ENCODE measurements at places on chromosomes 2 and 18.

GRCh38 chr2:27953077-27953476 is 62.5 kb downstream of the BABAM2 start:
- DNase-seq: no peak

DNA sequence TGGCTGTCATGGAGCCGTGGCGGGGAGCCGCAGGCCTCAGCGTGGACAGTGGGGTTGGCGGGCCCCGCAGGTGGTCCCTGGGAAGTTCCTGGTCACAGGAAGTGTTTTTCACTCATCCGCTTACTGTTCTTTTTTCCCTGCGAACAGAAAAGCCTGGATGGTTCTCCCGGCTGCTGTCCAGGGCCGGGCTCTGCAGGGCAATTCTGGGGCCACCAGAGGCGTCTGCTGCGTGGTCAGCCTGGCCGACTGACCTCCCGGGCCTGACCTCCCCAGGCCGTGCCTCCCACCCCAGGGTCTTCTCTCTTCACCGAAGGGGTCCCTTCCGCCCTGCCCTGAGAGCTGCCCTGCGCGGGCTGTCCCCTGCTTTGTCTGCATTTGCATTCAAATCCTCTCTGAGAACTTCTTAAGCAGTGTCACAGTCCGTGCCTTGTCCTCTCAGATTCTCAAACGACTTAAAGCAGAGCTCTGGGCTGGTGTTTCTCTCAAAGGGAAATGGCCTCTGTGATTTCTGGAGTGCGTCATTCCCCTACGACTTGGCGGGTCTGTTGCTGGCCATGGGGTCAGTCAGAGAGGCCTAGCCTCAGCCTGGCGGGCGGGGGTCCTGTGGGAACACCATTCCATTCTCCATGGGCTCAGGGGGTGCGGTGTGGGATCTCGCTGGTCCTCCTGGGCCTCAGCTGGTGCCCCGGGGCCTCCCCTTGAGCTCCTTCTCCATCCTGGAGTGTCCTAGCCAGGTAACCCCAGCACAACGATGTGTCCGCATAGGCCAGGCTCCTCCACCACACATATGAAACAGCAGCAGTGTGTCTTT is 38.3 kb downstream of the KLHL29 start:
- DNase-seq: no peak

DNA sequence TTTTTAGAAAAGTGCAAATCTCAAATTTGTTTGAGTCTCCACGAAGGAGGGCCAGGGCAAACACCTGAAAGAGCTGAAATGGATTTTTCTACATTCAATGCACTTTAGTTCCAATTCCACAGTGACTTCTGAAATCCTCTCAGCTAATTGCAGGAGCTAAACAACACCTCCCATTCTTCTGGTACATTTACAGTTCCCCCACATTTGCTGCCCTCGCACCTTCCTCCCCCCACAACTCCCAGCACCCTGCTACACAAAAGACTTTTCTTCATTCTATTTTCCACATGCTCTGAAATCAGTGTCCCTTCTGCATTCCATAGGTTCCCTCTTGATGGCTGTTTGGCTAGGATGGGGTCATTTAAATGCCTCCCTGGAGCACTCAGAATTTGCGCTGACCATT is 5.9 kb upstream of the NPAS2 start:
- no peak for DNase-seq

- DNase-seq: no peak
Measured at GRCh38 chr18:77522051-77522675, 272.5 kb downstream of the GALR1 start.

- DNase-seq: peak; percentile 60
Measured at GRCh38 chr2:189113963-189114362, 65.6 kb downstream of the COL5A2 start.

DNA sequence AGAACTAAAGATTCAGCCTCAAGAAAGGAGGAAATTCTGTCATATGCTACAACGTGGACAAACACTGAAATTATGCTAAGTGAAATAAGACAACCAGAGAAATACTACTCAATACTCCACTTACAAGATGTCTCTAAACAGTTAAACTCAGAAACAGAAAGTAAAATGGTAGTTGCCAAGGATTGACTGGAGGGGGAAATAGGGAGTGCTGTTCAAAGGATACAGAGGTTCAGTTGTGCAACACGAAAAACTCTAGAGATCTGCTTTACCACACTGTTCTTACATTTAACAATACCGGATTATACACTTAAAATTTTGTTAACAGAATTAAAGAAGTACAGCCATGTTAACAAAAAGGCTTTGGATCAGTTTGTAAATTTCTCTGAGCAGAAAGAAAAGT is 39.8 kb upstream of the C2orf15 start:
- no peak for DNase-seq

DNA sequence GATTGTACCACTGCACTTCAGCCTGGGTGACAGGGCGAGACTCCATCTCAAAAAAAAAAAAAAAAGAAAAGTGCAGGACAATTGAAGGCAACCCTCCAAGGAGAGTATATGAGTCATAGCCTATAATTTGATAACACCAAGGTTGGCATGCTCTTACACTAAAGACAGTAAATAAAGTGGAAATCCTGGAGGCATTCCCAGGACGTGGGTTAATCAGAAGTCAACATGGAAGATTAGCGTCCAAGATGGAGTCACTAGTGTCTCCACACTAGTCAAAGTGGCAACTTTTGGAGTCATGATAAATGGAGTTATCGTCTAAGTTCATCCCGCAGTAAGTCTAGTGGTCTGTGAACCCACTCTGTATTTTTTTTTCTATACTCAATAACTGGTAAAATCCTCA is 21.2 kb upstream of the UGGT1 start:
- DNase-seq: no peak

DNA sequence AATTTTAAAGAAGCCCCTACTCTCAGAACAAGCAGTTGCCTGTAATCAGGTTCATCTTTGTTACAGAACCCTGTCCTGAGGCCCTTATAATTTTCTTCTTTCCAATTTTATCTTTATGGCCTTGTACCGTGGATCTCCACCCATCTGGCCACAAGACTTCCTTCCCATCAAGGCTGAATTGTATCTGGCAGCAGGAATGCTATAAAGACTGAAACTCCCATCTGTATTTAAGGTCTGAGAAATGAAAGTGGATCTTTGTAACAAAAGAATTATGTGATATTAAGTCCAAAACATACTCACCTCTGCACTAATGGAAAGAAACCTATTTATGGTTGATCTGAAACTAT is 91.8 kb downstream of the METTL8 start:
- DNase-seq: no peak

- no peak for DNase-seq
Measured at GRCh38 chr18:37553633-37554398, 11.8 kb downstream of the CELF4 start.

DNA sequence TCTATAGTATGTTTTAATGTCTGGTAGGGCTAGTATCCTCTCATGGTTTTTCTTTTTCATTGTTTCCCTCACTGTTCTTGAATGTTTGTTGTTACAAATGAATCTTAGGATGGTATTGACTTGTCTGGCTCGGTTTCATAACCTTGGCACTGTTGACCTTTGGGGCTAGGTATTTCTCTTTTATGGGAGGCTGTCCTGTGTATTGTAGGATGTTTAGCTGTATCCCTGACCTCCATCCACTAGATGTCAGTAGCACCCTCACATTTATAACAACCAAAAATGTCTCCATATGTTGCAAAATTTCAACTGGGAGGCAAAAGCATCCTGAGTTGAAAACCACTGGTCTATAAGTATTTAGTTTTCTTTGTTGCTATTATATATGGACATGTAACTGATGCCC is 7.0 kb upstream of the AOX1 start:
- DNase-seq: peak; percentile 19

- no peak for DNase-seq
Measured at GRCh38 chr2:148971547-148971946, 67.0 kb upstream of the LYPD6B start.

- DNase-seq: peak; percentile 90
Measured at GRCh38 chr2:43075811-43076585, 150.4 kb downstream of the ZFP36L2 start.

GRCh38 chr2:55408098-55408882 is 11.4 kb downstream of the CCDC88A start:
- DNase-seq: peak; percentile 56

DNA sequence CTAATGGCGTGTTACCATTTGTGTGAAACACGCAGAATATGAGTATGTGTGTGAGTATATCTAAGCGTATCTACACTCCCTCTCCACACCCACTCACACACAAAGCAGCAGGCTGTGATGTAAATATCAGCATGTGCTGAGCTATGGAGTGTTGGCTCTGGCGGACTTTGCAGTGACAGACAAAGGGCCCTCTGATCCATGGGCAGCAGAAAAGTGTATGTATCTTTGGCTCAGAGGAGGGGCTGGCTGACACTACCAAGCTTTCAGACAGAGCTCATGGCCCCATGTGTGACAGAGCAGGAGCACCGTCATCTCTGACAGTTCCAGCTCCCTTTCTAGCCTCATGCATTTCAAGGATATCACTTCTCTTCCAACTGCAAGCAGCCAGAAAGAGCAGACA is 57.2 kb upstream of the ASB18 start:
- no peak for DNase-seq

- no peak for DNase-seq
Measured at GRCh38 chr2:236215761-236216333, 47.7 kb upstream of the GBX2 start.

DNA sequence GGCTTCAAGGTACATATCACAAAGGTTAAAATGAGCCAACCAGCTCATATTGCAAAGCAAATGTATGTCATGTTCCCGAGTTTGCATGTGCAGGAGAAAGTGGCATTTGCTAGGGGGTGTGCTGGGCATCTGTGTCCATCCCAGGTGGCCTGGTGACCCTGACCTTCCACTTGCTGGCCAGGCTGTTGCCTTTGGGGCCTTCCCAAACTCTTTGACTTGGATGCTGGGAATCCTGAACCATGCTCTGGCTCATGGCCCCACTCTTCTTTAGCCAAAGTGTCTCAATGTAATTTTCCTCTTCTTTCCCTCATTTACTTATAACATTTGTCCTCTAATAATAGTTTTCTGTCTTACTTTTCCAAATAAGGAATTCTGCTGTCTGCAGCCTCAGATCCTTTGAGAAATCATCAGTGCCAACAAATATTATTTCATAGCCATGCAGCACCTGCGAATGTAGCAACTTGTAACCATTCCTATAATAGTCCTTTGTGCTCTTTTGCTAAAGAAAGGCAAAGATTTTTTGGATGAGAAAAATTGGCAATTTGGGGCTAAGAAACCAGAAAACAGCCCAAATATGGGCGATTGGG is 64.2 kb downstream of the MTCL1 start:
- DNase-seq: no peak

DNA sequence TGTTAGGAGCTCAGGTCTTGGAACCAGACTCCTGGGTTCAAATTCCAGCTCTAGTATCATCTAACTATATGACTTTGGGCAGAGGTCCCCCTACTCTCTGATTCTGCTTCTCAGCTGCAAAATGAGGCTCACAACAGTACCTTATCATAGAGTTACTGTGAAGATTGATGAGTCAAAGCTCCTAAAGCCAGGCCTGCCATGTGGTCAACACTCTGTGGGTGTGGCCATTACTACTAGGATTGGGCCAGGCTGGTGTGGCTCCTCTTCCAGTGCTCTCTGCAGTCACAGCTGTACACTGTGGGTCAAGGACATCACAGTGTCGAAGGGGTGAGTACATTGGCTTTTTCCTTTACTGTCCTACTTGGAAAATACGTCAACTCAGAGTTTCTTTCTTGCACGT is 22.6 kb downstream of the CAPN13 start:
- DNase-seq: no peak

GRCh38 chr2:159960414-159960813 is 102.0 kb downstream of the PLA2R1 start:
- DNase-seq: peak; percentile 84
